CD4-positive, alpha-beta T cell treated with Interleukin-4 for 1 hour (primary cell): ENCODE measurements at places on chromosomes 2 and 18.

DNA sequence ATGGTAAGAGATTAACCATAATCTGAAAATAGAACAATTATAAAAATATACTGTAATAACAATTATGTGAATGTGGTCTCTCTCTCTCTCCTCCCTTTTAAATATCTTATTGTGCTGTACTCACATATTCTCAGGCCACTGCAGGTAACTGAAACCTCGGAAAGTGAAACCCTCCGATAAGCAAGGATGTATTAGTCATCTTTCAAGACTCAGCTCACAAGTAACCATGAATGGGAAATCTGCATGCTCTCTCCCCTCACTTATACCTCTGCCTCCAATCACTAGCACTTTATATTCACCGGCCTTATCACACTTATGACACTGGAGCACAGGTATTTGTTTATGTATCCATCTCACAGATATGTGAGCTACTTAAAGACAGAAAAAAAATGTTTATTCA, 139.7 kb downstream of the LRP2 start:
- no peak for DNase-seq

DNA sequence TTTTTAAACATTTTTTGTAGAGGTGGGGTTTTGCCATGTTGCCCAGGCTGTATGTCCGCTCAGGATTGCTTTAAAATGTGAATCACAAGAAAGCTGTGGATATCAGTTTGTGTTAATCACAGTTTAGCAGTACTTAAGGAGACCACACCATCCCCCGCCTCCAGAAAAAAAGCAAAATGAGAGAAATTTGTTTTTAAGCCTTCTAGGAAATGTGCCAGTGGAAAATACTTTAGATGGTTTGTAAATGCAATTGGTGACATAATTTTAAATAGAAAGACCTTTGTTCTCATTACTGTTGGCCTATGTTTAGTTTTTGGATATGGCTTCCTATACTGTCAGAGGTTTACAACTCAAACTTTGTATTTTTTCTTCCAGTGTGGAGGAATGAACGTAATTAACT, 27.0 kb downstream of the GCA start:
- DNase-seq = no peak

GRCh38 chr2:75788902-75789301, 78.2 kb upstream of the GCFC2 start:
- no peak for DNase-seq

DNA sequence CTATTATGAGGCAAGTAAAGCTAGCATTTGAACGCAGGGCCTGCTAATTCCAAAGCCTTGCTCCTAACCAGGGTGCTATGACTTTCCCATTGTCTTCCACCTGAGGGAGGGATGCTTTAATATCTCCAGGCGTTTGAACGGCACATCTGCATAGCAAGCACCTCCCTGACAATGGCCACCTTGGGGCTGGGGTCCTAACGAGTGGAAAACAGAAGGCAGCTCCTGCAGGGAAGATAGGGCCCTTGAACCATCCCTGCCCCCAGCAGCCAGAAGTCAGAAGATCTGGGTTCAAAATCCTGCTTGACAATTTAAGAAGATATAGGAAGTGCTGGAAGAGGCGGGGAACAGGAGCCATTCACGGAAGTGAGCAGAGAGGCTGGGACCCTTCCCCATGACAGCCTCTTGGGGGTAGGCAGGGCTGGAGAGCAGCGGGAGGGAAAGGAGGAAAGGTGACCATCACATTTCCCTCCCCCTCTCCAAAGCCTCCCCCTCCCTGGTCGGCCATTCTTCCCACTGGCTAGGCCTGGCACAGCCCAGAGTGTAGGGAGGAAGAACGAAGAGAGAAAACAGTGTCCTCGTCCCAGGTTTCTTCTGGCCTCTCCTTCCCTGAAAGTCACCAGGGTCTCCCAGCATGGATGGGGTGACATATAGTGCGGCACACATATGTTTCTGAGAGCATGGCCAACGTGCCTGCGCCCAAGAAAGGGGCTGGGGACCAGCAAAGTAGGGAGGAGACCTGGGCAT, 73.5 kb downstream of the EMX1 start:
- no peak for DNase-seq

- no peak for DNase-seq
Observed at GRCh38 chr18:74724186-74724585, 126.5 kb downstream of the ZNF407 start.

DNA sequence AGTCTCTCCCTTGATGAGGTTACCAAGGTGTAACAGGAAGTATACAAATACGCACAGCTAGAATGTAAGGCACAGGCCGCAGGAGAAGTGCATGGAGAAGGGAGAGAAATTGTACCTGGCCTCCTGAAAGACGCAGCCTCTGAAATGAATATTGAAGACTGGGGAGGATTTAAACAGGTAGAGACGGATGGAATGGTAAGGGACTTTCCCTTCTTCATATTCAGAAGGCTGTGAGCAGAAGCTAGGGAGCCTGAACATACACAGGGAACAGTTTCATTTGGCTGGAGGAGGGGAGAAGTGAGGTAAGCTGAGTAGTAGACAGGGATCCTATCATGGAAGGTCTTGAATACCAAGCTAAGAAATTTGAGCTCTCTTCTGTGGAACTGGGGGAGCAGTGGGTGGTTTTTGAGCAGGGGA, 112.7 kb downstream of the ANKRD44 start:
- DNase-seq = peak; percentile 69

DNA sequence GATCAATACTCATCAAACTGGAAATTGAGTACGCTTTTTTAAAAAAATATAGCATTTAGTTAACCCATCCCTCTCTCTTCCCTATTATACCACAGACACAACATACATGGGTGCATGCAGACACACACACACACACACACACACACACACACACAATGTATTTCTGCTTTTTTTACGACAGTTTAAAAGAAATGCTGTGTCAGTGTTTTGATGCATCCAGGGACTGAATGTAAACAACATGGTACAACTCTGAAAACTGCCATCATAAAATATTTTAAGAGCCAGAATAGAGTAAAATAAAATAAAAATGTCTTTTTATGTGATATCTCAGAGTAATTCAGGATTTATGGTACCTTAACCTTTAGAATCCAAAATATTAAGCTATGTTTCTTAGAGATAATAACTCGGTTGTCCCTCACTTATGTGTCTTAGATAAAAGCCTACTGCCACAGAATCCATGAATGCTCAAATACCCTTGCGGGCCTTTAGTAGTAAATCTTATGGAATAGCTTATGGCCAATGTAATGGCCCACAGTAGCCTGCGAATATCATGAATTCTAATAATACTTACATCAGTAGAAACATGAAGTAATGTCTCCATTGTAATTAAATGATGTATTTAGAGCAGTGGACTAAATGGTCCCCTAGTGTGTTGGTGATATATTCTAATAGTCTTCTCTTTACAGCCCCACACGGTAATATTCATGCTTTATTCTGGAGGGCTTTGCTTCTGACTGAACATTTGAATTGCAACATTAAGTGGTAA, 251.6 kb upstream of the FIGN start:
- DNase-seq = no peak

DNA sequence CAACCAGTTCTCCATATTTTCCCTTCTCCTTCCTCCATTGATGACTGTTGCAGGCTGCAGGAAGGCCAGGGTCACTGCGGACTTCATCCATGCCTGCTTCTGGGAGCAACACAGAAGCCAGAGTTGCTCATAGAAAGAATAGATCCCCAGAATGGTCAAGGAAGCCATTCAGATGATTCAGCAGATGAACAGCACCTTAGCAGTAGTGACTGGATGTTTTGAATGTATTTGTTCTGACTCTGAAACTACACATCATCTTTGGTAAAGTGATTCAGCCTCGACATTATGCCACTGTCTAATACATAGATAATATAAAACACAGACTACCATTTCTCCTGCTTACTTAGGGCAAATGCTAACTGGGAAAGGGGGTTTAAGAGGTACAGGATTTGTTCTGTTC, 411.6 kb downstream of the RND3 start:
- DNase-seq = no peak

DNA sequence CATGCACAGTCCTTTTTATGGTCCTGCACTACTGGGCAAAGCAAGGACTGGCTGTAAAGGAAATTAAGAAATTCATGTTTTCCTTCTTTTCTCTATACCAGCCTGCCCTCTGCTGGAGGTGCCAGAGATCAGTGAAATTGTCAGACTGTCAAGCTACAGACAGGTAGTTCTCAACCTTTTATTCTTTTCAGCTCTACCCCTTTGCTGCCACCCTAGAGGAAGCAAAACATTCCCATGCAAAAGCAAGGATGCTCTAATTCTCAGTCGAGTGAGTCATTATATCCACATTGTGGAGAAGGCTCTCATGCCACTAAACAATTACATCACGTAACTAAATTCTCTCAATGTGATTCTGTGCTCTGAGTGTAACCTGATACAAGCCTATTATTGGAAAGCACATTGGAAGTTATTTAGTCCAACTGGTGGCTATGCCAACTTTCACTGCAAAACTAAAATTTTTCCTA, 25.0 kb upstream of the RAPGEF4 start:
- peak; percentile 38 for DNase-seq

DNA sequence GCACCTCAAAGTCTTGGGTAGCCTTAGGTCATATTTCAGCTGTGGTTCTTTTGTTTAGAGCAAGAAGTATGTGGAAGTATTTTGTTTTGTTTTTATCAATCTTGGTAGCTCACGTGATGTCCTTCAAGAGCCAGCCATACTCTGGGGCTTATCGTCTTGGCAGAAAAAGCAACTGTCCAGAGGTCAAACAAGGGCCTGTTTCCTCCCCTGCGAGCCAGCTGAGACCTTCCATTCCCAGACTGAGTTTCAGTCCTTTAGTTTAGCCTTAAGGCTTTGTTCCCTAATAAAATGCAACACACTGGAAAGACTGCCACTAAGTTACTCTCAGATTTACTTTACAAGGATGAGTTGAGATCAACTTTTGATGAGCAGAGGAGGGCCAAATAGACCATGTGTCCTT, 63.5 kb downstream of the TXNL1 start:
- no peak for DNase-seq
